ENCODE measurements at places on chromosomes 3 and 15.
A peak's percentile ranks its signal among the peaks of the same experiment; 100 is the strongest.

DNA sequence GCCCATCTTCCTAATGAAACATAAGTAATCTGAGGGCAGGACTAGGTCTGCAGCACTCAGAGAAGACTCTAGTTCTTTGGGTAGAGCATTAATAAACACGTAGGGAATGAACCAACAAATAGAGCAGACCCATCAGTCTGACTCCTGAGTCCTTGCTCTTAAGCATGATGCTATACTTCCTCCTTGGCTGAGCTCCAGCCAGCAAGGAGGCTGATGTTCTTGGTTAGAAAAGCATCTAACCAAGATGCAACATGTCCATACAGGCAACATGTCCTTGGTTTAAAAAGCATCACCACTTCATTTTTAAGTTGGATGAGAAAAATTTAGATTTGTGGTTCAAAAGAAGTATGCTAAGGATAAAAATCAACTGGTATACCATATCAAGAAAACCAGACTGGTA is 8.5 kb upstream of the MYH15 start:
- DNase-seq: no peak

DNA sequence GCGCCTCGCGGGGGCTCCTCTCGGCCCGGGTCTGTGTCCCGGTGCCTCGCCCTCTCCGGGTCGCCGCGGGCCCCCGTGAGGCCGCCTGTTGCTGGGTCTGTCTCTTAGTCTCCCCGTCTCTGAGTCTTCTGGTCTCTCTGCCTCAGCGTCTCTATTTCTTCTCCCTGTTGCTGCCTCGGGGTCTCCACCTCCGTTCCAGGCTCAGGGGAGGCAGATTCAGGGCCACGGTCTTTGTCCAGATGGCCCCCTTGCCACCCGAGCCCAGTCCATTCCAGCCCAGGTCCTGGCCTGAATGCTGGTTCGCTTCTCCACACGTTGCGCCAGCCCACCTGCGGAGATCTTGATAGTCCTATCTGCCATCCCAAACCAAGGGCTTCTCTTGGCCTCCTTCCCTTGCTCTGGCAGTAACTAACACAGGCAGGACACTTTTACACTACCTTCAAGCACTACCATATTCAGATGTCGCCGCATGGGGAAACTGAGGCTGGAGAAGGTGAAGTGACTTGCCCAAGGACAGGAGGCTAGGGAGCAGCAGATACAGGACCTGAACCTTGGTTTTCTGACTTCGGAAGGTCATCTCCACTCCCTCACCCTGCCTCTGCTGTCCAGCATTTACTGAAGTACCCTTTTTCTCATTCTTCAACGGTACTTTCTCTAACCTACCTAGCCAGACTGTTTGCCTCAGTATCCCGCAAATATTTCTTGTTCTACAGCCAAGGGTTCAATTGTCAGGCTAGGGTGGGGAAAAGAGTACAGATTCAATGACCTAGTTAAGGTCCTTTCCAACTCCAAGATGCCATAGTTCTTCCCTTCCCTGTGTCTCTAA is 616 bp upstream of the IGDCC4 start:
- DNase-seq: no peak

- DNase-seq: no peak
These were observed 236.3 kb upstream of the LRTM1 start for GRCh38 chr3:55164191-55164590.

DNA sequence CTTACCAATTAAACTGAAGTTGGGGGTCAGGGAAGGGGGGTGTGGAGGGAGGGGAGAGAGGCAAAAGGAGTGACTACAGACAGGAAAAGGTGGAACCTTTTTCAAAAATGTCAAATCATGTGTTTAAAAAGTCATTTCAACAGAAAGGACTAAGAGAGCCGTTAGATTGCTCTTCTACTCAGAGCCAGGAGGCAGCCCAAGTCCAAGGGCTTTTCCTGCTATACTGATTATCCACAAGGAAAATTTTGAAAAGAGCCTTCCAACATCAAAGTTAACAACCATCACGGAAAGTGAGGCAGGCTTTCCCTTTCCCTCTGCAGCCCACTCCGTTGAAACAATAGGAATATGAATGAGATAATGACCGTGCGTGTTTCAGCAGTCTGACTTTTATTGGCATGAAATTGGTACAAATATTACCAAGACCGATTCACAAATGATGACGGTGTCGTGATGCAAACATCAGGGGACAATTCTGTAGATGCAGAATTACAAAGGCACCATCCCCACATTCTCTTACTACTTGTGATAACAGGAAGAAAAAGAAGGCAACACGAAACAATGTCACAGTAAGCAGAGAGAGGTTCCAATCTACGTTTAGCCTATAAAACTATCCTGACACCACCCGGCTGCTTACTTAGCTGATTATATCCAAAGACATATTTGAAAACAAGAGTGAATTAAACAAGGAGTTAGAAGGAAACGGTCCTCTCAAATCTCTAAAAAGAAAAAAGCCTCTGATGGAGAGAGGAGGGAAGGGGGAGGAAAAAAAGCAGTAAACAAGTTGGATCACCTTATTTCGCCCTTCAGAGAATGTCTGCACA is 453.7 kb downstream of the FOXP1 start:
- DNase-seq: peak; percentile 44

GRCh38 chr15:57609805-57610529 is 18.3 kb downstream of the MYZAP start:
- peak; percentile 43 for DNase-seq

DNA sequence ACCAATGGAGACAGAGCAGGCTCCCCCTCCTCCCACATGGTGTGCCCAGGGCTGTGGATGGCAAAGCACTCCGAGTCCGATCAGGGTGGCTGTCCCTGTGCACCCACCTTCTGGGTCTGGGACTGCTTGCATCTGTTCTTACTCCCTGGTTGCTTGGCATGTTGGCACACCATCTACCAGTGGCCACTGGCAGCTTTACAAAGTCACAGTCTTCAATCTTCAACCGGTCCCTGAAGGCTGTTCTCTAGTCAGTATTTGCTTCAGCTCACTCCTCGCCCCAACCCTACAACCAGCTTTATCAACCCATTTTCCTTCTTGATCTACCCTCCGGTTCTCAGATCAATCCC is 14.8 kb downstream of the HOMER2 start:
- DNase-seq: no peak

DNA sequence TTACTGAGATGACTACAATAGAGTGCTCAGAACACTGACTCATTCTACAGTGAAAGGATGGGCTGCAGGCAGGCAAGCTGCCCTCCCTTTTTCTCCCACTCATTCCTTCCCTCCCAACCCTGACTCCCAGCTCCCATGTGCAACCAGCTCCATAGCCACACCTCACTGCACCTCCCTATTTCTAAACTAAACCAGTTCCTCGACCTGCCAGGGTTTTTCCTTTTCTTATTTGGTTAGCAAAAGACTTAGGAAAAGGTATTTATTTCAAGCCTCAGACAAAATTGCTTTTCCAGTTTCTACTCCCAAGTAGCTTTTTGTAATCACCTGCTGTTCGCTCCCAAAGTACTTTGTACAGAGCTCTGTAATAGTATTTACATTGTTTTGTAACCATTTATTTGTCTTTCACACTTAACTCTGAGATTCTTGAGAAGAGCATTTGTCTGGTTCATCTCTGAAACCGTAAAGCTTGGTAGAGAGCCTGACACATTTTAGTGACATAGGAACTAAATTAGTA is 2.2 kb downstream of the AADAC start:
- peak; percentile 51 for DNase-seq

- DNase-seq: peak; percentile 84
These were observed 807.4 kb downstream of the SQOR start for GRCh38 chr15:46442184-46442583.

DNA sequence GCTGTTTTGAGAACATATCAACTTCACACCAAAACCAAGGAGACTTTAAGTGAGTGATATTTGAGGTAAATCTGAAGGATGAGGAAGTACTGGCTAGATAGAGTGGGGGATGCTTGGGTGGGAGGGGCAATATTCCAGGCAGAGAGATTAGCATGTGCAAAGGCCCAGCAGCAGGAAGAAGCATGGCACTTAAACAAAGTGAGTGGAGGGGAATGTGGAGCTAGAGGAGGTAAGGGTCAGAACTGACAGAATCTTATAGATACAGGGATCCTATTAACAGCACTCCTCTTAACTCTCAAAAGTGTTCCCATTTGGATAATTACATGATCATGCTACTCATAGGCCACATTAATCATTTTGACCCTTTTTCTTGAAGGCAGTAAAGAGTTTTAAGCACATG is 41.4 kb upstream of the SPRED1 start:
- DNase-seq: no peak

- DNase-seq: no peak
These were observed 93.8 kb downstream of the DNAJB8 start for GRCh38 chr3:128372707-128373533.

GRCh38 chr15:82805994-82806406 is at the start of gene FSD2:
Gene FSD2, minus strand, starts transcription at chr15:82806069. Its CDS starts 18,679 bp downstream, at chr15:82787390.
- no peak for DNase-seq

GRCh38 chr15:50113992-50114780 is 4.8 kb downstream of the ATP8B4 start:
- no peak for DNase-seq

GRCh38 chr15:66515901-66516322 is 10.8 kb downstream of the ZWILCH start:
- no peak for DNase-seq

DNA sequence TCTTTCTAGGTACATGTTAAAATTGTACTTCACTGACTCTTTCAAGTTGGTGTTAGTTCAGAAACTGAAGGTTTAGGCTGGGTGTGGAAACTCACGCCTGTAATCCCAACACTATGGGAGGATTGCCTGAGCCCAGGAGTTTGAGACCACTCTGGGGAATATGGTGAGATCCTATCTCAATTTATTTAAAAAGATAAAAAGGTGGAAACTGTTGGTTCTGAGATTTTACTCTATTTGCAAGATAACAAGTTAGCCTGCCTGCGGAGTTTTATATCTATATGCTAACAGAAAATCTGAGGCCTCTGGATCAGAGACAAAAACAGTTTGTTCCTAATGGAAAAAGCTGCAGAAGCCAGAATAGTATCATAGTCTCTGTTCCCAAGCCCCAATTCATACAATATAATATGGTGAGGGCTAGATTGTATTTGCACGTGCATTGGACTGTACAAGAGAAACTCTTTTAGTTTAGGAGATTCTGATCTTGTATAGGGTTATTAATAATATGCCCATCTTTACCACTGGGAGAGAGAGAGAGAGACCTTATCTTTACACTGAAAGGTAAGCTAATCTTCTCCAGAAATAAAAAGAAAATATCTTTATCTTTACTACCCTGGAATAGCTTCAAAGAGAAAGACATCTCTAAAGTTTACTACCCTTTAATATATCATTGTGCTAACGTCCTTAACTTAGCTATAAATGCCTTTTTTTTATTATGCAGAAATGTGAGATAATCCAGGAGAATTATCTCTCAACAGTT is 1267.6 kb downstream of the OTOL1 start:
- DNase-seq: no peak

- no peak for DNase-seq
These were observed 216.4 kb downstream of the FOXP1 start for GRCh38 chr3:71366988-71367604.

GRCh38 chr15:101158166-101159095 is 93.4 kb downstream of the CHSY1 start:
- no peak for DNase-seq

DNA sequence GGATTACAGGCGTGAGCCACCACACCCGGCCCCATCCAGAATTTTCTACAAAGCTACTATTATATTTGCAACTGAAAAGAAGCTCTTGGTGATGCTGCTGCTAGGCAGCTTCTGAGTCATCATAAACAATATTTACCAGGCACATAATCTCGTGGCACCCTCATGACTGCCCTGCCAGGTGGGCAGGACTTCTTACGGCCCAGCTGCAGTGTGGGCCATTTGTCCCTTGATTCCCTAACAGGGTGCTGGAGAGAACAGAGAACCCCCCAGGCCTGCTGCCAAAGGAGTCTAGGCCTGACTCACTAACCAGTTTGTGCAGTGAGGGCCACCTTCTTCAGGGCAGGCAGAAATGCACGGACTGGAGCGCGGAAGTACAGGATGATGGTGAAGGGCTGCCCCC is 4.9 kb downstream of the EPB42 start:
- no peak for DNase-seq

GRCh38 chr3:73432023-73432705 is 192.6 kb downstream of the PDZRN3 start:
- DNase-seq: peak; percentile 43

- DNase-seq: no peak
These were observed 74.4 kb upstream of the ACP3 start for GRCh38 chr3:132242790-132243189.

DNA sequence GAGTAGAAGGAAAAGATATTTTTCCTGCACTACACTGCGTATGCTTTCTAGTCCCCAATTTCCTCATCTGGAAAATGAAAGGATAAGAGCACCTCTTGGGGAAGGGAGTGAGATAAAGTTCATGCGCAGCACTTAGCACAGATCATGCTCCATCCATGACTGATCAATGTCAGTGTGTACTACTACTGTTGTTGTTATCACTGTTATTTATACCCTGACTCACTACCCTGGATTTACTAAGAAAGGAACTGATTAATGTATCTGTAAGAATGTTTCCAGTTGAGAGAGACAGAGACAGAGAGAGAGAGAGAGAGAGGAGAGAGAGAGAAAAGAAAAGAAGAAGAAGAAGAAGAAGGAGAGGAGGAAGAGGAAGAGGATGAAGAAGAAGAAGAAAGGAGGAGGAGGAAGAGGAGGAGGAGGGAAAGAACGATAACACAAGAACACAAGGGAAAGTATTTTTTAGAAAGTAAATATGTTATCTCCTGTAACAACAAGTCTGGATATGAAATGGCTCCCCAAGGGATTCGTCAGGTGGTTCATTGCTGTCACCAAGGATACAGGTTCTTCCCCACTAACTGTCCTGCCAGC is 212.2 kb upstream of the PROK2 start:
- DNase-seq: no peak

GRCh38 chr3:103906304-103906703 is 1460.4 kb upstream of the ALCAM start:
- no peak for DNase-seq

All from ACHN (cell line).